ENCODE measurements at places on chromosomes 12 and 14.

- DNase-seq, result no peak
These were observed 99.1 kb downstream of the TBC1D30 start for GRCh38 chr12:64923536-64923935.

DNA sequence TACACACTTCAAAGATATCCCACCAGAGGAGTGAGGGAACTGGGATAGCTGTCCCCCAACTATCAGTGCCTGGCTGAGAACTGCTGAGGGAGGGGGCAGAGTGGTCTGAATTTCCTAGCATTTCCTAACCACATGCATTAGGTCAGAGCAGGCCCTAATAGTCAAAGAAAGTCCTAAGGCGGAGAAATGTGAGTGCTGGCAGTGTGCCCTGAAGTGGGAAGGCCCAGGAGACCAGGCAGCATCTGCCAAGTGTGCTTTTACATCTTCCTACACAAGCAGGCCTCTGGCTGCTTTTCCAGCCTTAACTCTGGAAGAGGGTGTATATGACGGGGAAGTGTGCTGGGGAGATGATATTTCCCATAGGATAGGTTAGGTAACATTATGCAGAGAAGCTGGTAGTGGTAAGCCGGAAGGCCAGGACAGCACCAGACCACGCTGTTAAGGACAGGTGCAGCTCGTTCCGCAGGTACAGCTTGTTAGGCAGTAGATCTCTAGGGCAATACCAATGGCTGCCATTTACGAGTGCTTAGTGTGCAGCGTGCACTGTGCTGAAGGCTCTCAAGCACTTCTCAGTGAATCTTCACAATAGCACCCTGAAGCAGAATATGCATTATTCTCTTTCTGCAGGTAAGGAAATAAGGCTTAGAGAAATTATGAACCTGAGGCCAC, 9.1 kb upstream of the CCDC198 start:
- no peak for DNase-seq

GRCh38 chr12:29547151-29547632, 49.7 kb upstream of the OVCH1 start:
- no peak for DNase-seq

GRCh38 chr12:120651821-120652220, 11.4 kb downstream of the CABP1 start:
- DNase-seq, result no peak

DNA sequence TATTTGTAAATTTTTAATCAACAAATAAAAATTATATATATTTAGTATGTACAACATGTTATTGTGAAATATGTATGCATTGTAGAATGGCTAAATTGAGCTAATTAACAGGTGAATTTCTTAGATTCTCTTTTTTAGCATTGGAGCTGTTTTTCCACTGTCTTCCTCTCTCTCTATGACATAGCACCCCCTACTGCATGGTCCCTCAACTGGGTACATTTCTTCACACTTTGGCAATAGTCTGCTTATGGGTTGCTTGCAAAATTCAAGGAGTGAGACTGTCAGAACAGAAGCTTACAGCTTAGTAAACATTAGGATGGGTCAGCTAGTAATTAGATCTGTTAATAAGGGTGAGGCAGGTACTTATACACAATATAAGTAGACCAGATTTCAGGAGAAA, 658.5 kb upstream of the MGAT4C start:
- DNase-seq, result no peak

- DNase-seq, result no peak
These were observed 169.0 kb downstream of the ZFP36L1 start for GRCh38 chr14:68623826-68624225.

DNA sequence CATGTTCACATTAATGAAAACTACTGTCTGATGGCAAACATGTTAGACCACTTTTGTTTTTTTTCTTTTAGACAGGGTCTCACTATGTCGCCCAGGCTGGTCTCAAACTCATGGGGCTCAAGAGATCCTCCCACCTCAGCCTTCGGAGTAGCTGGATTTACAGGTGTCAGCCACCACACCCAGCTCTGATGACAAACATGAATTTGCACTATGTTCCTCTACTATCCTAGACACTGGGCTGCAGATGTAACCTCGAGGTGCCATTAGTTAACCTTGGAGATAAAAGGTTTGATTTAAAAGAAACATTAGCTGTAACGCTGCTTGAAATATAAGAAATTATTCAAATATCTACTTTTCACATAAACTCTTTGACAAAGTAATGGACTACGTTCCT, 8.1 kb downstream of the VPS37B start:
- no peak for DNase-seq

- DNase-seq, result no peak
These were observed 17.1 kb downstream of the BCAT1 start for GRCh38 chr12:24931666-24932405.

DNA sequence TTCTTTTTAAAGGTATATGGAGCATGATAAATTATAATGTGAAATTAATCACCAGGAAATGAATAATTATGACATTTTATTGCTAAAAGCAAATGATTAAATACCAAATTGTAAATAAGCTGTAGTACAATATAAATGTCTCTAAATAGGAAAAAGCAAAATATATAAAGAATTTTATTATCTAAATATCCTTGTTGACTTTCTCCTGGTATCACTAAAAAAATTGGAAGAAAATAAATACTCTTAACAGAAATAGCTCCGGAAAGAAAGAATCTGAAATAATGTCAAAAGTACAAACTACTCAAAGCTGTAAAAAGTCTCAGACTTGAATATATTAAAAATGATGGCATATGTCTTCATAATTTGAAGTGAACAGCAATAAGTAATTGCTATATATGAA, at the start of gene OR11H7:
OR11H7 (plus strand) TSS at position 301 of the 400 bp plus-strand sequence.
- DNase-seq, result no peak

DNA sequence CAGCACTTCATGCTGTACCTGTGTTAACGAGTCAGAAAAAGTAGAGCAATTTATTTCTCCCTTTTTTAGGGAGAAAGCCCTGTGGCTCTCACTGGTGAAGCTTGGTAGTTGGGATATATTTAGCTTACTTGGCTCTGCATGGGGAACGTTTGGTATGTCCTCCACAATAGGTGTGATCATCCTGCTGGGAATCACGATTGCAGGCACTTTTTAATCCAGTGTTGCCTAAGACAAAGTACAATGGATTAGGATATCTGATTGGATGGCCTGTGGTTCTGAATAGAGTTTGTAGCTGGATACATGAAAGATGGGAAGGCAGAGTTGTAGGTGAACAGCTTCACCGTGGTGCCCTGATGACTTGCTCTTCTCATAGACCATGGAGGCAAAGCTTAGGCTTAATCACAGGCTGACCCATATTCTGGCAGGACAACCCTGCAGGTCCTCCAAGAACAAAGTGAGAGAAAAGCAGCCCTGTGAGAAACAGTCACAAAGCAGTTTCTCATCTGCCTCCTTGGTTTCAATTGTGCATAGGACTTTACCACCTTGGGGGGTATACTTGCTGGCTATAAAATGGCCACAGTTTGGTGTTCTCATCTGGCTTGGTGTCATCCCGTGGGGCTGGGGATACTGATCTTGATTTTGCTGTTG, 7.5 kb downstream of the RESF1 start:
- no peak for DNase-seq

GRCh38 chr14:81669308-81669707, 135.7 kb upstream of the SEL1L start:
- DNase-seq, result no peak

DNA sequence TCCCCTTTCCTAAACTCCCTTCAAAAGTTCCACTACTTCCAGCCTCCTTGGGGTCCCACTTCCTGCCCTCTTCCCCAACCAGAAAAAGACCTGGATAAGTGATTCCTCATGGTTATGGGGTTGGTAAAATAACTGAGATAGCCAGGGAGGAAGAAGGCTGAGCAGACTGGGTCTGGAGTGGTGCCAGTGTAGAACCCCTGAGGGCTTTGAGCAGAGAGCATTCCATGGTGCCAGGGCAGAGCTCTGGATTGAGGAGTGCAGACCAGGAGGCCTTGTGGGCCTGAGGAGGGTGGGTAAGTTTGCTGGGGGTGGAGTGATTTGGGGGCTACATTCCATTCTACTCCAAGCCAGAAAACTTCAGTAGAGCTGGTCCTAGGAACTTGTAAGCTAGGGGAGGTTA, 9.5 kb upstream of the CISTR start:
- no peak for DNase-seq

GRCh38 chr14:97155320-97155719, 358.1 kb downstream of the VRK1 start:
- no peak for DNase-seq

GRCh38 chr12:62776575-62776974, 158.4 kb downstream of the PPM1H start:
- no peak for DNase-seq

GRCh38 chr12:1638203-1638602, 9.2 kb downstream of the WNT5B start:
- DNase-seq, result no peak

DNA sequence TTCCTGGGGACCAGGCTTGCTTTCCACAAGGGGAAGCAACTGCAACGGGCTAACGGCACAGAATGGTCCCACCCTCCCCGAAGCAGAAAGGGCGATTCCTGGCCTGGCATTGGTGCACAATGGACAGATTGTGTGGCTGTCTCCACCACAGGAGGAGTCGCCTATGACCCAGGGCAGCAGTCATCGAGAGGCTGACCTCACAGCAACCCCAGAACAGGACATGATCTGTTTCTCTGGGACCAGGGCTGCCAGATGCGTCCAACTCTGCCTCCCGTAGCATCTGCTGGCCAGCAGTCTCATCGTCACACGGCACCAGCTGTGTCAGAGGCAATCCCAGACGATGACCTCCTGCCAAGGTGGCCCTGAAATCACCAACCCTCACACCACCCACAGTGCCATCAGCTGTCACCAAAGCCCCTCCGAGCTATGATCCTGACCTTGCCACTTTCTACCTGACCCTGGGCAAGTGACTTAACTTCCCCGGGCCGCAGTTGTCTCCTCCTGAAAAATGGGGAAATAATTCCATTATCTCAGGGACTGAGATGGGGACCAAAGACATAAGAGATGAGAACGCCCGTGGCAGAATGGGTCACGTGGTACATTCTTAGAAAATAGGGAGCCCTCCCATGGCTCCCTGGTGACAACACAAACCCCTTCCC, 86.7 kb downstream of the CHGA start:
- no peak for DNase-seq

GRCh38 chr12:127051139-127051538, 1215.8 kb upstream of the TMEM132C start:
- DNase-seq, result no peak

DNA sequence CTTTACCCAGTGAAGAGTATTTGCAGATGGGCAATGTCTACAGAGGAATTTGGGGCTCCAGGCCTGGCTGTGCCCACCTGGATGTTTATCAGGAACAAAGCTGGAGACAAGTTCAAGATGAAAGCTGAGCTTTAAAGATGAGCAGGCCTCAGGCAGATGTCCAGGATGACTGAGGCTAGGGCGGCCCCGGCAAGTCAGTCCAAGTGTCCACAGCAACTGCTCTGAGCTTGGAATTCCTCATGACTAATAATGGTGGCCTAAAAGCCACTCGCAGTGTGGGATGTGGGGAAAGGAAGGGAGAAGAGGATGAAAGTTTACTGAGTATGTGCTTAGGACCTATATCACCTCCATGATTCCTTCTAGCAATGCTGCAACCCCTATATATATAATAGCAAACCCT, 128.2 kb upstream of the NOS1 start:
- DNase-seq, result no peak

GRCh38 chr12:93128332-93128707, 199.2 kb upstream of the EEA1 start:
- DNase-seq, result no peak

- peak; percentile 91 for DNase-seq
These were observed at the start of gene SEC23A for GRCh38 chr14:39102969-39103957. Gene SEC23A (minus strand): TSS chr14:39103235. CDS start chr14:39096118, 7,117 bp downstream.

- DNase-seq, result no peak
These were observed 17.8 kb downstream of the BRF1 start for GRCh38 chr14:105283028-105283427.

DNA sequence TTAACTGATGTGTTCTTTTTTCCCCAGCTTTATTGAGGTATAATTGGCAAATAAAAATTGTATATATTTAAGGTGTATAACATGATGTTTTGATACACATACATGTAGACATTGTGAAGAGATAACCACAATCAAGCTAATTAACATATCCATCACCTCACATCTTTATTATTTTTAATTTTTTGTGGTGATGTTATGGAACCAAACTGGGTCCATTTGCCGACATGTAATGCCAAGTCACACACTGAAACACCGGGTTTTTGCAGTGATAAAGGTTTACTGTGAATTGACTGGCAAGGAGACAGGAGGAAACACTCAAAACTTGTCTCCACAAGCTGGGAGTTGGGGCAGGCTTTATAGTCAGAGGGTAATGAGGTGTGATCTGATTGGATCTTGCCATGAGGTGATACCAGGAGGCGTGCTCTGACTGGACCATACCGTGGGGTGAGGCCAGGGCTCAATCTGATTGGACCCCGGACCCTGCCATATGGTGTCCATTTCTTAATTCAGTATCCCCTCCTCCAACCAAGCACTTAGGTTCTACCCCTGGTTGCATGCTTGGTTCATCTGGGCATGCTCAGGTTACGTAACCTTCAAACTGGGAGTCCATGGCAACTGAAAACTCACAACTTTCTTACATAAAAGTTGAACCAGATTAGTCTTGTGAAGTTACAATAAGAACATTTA, 11.8 kb upstream of the WSCD2 start:
- no peak for DNase-seq

GRCh38 chr14:89226801-89227495, 190.1 kb downstream of the FOXN3 start:
- DNase-seq, result no peak
